ENCODE measurements at places on chromosomes 5 and 9.

DNA sequence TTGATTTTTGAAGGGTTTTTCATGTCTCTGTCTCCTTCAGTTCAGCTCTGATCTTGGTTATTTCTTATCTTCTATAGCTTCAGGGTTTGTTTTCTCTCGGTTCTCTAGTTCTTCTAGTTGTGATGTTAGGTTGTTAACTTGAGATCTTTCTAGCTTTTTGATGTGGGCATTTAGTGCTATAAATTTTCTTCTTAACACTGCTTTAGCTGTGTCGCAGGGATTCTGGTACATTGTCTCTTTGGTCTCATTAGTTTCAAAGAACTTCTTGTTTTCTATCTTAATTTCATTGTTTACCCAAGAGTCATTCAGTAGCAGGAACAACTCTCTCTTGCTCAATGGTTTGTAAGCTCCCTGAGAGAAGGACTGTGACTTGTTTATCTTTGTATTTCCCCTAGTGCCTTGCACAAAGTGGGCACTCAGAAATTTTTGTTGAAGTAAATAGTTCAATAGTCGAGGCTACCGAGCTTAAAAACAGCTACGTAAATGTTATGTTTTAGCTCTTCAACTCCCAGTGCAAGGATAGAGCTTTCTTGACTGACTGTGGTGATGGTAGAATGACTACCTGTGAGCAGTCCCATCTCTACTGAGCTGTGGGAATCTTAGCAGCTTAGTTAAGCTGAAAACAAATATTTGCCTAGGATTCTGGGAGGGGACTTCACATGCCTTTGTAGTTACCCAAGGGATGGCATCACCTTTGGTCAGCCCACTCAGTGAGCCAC is 225.8 kb upstream of the ELL2 start:
- DNase-seq, result no peak

GRCh38 chr5:53481159-53481886 is 894 bp downstream of the FST start:
- no peak for DNase-seq

DNA sequence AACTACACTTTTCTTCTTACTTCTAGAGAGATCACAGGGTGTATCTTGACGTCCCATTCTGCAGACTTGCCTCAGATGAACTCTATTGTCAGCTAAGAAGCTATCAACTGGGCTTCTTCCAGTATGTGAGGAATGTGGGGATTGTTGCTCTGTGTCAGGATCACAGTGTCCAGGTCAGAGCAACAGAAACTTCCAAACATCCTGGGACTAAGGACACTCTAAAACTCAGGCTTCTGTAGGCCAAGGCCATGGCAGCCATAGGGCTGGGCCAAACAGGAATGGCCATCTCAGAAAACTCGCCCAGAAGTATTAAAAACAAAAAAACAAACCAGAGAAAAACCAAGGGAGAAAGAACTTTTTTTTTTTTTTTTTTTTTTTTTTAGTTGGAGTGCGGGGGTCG is 210.0 kb upstream of the CLINT1 start:
- DNase-seq, result no peak

DNA sequence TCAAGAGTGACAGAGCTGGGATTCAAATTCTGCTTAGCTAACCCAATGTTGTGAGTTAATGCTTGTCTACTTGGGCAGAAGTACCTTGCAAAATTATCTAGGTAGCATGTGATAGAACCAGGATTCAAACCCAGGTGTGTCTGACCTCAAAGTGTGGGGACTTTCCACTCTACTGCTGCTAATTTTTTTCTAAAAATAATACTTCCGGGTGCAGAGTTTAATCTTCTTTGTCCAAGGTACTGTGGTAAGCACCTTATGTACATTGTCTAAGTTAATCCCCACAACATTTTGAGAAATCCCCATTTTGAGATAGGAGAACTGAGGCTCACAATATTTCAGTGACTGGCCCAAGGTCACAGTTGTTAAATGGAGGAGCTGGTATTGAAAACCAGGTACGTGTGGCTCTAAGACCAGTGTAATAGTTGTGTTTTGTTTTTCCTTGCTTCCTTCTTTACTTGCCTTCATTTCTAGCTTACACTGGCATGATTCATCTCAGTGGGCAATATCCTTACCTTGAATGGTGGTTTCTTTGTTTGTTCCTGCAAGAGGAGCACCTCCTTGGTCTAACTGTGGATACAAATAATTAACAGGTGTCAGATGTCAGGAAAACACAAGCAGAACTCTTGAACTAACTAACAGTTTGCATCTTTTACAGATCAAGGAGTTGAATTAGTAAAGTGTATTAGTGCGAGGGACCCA is 7.5 kb downstream of the ALDOB start:
- no peak for DNase-seq

DNA sequence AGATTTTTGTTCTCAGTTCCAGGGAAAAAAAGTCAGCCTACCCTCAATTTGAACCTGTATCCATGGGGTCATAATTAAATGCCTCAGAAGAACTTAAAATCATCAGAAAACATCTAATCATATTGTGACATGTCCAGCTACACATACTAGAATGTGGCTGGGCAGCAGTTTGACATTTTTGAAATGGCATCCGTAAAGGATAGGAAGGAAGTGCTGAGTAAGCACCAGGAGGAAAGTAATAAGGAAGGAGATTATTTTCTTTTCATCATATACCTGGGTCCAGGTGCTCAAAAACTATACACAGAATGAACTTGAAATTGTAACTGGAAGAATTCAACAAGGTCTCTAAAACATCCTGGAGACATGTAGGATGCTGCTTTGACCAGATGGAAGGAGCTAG is 116.9 kb upstream of the RAI14 start:
- DNase-seq, result no peak
